GM12865 (cell line): ENCODE measurements at places on chromosomes 3 and 15.

GRCh38 chr15:52678468-52679231 is 538 bp downstream of the ATOSA start:
- peak; percentile 51 for DNase-seq

- no peak for DNase-seq
These were observed 666 bp downstream of the SNX33 start for GRCh38 chr15:75648156-75649000.

DNA sequence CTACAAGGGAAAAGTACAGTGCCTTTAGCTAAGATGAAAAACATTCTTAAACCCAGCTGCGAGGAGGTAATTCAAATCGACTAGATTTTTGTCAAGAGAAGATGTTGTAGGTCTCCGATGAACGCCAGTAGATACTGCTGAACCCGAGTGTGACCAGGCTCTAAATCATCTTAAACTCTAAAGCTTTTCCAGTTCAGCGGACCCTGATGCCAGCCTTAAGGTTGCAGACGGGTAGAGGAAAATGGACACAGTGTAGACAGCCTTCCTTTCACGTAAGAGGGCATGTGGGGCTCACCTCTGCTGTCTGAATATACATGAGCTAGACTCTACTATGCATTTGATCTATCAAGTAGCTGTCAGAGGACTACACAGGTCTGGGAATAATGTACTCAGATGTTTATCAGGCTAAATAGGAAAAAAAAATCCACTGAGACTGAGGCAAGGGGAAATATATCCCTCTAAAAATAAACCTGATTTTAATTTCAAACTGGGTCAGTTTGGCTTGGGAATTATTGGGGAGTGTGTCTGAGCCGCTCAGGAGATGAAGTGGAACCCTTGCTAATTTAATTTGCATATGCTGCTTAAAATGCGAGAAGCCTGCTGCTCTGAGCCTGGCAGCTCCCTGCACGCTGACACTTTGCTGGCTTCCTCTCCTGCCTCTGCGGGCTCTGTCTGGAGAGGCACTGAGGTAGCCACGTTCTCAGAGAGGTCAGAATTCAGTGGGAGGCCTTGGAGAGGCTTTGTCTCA is 151.9 kb downstream of the CADPS start:
- DNase-seq, result no peak

DNA sequence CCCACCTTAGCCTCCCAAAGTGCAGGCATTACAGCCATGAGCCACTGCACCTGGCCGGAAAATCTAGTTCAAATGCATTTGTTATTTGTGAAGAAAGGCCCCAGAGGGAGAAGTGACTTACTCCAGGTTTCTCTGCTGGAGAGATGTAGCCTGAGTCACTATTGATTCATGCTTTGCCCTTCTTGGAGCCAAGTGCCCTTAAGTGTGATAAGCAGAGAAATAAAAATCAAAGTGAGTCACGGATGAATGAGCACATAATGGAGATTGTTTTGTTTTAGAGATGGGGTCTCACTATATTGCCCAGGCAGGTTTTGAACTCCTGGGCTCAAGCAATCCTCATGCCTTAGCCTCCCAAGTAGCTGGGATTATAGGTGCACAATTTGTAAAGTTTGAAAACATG is 33.1 kb downstream of the CDC25A start:
- DNase-seq, result no peak

DNA sequence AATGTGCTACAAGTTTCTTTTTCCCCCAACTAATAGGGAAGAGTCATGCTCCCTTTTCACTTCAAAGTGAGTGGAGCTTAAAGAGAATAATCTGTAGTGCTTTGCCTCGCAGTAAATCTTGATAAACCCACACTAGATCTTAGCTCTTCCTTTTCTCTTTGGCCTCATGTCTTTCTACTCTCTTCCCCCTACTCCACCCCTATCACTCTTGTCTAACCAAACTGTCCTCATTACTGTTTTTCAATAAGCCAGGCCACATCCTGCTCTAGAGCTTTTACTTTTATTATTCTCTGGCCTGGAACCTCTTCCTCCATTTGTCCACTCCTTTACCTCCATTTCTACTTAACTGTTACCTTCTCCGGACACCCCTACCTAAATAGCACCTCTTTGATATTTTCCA is 291.0 kb upstream of the SATB1 start:
- no peak for DNase-seq

DNA sequence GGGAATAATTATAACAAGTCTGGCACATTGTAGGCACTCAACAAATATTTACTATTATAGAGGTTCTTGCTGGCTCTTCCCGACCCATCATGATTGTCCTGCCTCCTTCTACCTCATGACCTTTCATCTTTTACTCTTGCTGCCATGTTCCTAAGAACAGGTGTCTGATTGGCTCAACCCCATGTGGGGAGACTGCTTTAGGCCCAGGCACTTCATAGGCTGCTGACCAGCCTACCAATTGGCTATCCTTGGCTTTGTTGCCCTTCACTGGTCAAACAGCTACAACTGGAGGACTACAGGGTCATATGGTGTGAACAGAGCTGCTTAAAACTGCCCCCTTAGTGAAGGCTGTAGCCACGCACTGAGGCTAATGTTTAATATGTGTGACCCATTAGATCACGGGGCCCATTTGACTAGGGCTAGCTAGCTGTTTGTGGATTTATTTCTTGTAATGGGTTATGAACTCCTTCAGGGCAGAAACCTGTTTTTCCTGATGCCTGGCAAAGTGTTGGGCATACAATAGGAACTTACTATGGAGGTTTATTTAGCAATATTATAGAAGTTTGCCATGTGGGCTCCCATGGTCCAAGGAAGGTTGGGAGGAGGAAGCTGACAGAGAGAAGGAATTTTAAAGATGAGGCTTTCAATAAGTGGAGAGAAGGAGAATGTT is 239.9 kb upstream of the TBC1D5 start:
- no peak for DNase-seq

GRCh38 chr15:74598126-74598842 is 17.4 kb upstream of the CLK3 start:
- DNase-seq, result peak; percentile 92

DNA sequence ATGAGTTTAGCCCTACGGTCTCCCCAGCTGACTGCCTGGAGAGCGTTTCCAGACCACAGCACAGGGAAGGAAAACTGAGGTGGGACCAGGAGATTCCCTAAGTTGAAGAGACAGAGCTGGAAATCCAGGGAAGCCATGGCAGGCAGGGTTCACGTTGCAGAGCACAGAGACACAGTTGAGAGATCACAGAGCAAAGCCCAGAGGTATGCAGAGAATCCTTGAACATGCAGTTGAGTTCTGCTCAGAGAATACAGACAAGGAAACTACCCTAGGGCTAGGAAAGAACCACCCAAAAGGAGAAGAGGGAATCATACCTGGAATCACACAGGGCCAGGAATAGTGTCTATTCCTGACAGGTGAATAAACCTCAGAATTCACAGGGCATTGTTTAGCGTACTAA is 14.3 kb downstream of the SLC28A1 start:
- no peak for DNase-seq

DNA sequence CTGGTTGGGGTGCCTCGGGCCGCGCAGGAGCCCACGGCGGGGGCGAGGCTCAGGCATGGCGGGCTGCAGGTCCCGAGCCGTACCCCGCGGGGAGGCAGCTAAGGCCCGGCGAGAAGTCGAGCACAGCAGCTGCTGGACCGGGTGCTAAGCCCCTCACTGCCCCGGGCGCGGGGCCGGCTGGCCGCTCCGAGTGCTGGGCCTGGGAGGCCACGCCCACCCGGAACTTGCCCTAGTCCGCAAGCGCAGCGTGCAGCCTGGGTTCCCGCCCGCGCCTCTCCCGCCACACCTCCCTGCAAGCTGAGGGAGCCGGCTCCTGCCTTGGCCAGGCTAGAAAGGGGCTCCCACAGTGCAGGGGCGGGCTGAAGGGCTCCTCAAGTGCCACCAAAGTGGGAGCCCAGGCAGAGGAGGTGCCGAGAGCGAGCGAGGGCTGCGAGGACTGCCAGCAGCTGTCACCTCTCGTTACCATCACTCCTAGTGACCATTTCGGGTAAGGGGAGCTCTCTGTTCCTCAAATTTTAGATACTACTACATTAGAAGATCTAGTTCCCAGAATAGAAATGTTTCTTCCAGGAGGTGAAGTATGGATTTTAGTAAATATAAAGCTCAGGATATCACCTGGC is 417.0 kb upstream of the AGTR1 start:
- no peak for DNase-seq

DNA sequence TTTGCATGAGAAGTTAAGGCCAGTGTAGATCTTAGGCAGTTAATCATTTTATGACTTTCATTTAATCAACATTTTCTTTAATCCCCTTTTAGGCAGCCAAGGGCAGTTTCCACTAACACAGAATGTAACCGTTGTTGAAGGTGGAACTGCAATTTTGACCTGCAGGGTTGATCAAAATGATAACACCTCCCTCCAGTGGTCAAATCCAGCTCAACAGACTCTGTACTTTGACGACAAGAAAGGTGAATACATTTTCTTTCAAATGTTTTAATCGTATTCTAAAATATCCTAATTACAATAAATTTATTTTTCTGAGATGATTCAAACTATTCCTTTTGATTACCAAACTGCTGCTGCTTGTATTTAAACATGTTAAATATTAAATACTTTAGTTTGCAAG is 843.2 kb downstream of the CADM2 start:
- no peak for DNase-seq

- no peak for DNase-seq
These were observed 1151.3 kb upstream of the CADM2 start for GRCh38 chr3:83807511-83807910.

DNA sequence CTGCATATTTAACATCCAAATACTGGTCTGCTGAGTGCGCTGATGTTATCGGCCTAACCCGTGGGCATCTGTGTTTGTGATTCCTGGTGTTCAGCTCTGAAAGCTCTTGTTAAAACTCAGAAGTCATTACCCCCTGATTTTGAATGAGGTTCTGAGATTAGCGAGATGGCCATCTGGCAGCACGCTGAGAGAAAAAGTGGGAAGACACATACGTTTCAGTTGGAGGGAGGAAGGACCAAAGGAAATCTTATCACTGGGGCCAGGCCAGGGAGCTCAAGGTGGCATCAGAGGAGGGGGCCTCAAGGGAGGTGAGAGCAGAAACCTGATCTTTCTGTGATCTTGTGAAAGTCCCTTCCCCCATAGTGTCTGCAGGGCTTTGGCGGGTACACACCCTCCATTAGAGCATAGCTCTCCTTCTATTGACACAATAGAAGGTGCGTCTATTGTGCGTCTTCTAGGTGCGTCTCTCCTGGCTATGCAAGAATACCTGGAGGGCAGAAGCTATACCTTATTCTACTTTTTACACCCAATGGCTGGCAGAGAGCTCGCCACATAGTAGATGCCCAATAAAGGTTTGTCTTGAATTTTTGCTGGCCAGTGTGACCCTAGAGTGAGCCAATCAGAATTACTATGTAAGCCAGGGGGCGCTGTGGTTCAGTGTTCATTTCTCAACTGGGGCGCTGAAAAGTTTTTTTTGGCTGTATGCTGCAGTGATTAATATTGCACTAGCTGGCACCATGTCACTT is 182.4 kb downstream of the SHQ1 start:
- DNase-seq, result peak; percentile 58

GRCh38 chr15:78222745-78223395 is 11.5 kb downstream of the ACSBG1 start:
- no peak for DNase-seq

GRCh38 chr3:12470111-12470510 is 14.2 kb upstream of the TSEN2 start:
- DNase-seq, result no peak

GRCh38 chr3:180059356-180059755 is 22.6 kb upstream of the PEX5L start:
- DNase-seq, result no peak
